Ureter (tissue), 1 donor: ENCODE measurements at places on chromosomes 2 and 18.

DNA sequence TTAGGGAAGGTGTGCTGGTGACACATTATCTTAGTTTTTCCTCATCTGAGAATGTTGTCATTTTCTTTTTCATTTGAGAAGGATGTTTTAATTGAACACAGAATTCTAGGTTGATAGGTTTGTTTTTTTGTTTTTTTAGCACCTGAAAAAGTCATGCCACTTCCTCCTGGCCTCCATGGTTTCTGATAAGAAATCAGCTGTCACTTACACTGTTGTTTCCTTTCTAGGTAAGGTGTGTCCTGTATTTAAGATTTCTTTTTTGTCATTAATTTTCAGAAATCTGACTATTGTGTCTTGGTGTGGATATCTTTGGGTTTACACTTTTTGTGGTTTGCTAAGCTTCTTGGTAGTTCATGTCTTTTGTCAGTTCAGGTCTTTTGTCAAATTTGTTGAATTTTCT is 99.3 kb downstream of the ROCK1 start:
- DNase-seq: no peak

DNA sequence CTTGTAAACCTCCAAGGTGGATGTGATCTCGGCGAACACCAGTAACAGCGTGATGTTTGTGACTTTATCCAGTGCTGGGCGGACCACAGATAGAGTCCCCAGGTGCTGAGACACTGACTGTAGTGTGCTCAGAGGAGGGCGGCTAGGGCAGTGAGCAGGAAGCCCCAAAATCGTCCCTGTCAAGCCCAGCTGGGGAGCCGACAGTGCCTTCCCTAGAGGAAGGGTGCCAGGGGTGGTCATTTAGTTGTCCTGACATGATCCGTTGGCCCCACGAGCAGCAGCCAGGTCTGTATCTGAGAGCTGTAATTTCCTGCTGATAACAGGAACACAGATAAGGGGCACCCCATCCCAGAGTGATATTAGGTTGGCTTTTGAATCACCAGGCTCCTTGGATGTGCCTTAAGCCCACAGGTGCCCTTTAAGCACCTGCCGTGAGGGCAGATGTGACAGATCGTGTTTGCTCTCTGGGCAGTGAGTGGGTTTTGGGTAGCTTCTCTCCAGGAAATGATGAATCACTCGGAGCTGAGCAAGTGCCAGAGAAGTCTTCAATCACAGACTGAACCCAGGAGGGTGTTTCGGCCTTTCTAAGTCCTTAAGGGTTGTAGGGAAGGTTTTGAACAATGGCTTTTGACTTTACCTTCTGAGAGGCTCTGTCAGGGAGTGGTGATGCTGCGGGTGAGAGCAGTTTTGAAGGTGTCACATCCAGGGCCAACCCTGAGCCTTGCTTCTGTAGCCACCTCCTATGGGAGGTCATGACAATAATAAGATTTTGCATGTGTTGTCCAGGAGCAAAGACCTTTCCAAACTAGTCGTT is 7.7 kb downstream of the LPIN1 start:
- no peak for DNase-seq

GRCh38 chr2:25814681-25815080 is 63.6 kb downstream of the ASXL2 start:
- no peak for DNase-seq

DNA sequence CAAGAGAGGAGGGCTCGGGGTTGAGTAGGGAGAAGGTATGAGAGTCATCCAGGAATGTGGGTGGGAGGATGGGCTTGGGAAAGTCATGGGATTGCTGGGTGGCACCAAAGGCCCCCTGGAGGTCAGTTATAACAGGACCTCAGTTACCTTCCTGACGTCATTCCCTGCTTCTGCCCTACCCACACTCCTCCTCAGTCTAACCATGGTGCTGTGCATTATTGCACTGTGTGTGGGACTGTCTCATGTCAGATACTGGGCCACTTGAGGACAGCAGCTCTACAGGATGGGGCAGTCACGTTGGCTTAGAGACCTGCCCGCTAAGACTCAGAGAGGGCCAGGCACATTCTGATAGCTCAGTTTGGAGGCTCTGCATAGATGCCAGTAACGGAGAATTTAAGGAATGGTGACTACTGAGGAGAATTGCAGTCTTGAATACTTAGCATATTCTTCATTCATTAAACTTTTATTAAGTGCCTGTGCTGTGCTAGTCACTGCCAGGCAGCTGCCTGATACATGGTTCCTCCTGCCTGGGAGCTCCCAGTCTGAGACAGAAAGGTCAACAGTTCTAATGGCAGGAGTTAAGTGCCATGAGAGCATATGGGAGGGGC is 90.5 kb downstream of the LAMA3 start:
- DNase-seq: no peak

DNA sequence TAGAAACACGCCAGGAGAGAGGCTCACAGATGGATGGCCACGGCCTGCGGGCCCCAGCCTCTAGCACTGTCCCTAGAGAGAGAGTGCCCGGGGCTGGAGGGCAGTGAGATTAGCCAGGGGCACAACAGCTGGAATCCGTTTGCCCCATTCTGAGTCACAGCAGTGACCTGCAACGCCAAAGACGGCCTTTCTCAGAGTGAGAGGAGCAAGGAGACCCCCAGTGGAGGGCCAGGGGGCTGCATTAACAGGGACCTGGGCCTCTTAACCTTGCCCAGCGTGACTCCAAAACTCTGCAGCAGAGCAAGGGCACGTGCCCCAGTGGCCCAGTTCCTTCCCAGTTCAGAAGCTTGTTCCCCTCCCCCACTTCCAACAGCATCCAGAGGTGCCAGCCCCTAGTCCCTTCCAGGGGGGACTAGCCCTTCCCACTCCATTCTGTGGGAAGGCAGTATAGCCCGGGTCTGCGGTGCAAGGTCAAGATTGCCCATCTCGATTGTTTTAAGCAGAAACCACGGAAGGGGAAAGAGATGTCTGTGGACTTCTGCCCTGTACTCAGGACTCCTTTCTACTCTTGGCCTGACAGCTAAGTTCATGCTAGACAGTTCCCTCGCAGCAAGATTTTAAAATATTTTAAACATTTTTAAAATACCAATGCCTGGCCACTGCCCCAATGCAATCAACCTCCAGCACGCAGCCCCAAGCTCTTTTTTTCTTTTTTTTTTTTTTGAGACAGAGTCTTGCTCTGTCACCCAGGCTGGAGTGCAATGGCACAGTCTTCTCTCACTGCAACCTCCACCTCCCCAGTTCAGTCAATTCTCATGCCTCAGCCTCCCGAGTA is 50.9 kb upstream of the BIN1 start:
- peak; percentile 38 for DNase-seq

GRCh38 chr2:179181002-179181401 is 83.6 kb downstream of the SESTD1 start:
- no peak for DNase-seq

DNA sequence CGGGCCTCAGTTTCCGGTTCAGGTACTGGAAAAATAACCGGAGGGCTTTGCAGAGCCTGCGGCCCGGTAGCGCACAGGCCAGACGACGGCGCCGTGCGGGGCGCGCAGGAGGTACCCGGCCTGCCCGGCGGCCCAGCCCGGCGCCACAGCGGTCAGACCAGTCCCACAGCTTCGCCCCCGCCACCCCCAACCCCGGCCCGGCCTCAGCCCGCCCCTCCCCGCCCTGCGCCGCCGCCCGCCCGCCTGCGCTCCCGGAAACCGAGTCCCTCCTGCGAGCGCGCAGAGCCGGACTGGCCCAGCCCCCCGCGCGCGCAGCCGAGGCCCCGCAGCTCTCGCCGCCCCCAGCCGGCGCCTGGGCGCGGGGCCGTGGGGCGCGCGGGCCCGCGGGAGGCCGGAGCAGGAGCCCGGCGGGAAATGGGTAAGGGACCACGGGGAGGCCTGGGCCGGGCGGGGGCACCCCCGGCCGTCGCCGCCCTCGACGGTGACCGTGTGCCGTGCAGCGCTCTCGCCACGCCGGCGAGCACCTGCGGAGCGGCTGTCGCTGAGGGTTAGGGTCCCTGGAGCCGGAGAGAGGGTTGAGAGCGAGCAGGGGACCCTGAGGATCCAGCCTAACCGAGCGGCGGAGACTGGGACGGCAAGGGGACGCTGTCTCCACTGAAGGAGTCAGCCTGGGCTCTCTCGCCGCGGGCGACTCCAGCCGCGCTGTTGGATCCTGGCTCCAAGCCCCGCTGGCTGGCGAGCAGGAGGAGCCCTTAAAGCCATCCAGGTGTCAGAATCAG is 16.5 kb upstream of the PSD4 start:
- DNase-seq: peak; percentile 78

- DNase-seq: no peak
Observed at GRCh38 chr2:236452238-236452637, 117.4 kb upstream of the ACKR3 start.

GRCh38 chr2:229124136-229124535 is 147.0 kb downstream of the PID1 start:
- DNase-seq: no peak

DNA sequence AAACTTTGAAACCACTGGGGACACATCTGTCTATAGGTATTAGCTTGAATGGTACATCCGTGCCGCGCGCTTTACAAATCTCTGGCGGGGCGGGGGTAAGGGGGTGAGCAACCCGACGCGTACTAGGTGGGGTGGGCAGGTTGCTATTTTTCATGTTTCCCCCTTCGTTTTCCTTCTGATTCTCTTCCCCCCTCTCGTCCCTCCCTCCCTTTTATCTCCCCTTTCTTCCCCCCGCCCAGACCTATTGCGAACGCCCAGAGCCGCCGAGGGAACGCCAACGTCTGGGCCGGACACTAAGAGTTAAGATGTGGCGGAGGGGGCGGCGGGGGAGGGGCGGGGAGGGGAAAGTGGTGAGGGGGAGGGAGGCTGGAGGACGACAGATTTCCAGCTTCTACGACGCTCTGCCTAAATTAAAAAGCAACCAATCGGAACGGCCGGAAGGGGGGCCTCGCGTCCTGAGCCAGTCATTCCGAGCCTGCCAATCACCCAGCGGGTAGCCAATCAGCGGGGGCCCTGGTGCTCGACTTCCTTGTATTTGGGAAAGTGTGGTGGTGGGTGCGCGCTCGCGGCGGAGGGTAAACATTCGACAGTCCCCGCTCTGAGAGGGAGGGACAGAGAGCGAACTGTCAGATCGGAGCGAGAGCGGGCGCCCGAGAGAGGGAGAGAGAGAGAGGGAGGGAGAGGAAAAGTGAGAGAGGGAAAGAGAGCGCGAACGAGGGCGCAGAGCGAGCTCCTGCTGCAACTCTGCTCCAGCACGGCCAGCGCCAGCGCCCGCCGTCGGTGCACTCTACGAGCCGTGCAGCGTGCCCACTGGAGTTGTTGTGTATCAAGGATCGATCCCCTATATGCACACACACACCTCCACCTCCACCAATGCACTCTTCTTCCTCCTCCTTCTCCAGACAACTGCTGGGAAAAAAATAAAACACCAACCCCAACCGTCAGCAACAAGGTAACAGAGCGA is at the start of gene POU3F3:
POU3F3 (plus strand) TSS at position 582 of the 964 bp plus-strand sequence. CDS start 1,396 bp downstream, outside the sequence.
- DNase-seq: peak; percentile 72

GRCh38 chr2:159155320-159155719 is 131.2 kb downstream of the WDSUB1 start:
- DNase-seq: peak; percentile 65

DNA sequence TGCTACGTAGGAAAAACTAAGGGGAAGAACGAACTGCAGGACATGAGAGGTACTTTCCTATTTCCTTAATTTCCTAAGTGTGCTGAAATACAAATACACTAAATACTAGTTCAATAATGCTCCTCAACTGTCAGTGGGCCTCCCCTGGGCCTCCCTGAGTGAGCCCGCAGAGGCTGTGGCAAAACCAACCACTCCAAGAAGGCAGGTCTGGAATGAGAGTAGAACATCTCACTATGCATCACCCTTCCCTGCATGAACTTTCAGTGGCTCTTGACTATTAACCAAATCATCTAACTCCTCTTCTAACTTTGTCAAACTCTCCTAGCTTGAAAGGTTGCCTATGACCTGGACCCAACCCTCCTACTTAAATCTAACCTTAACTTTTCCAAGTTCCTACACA is 84.6 kb downstream of the THADA start:
- DNase-seq: no peak

DNA sequence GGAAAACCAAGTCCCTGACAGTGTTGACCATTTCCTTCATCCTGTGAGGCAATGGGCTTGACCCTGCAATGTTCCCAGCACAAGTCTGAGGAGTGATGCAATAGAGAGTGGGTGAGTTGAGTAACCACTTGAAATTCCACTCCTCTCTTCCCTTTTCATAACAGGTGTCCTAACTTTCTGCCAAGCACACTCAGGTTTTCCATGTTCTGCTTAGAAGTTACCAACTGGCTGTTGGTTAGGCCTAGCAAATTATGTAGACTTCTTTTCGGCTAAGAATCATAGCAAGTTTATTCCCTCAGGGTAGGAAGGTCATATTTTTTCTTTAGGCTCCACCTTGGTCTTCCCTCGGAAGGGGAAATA is 11.5 kb downstream of the GNLY start:
- DNase-seq: no peak

- DNase-seq: no peak
Observed at GRCh38 chr2:155141418-155141817, 442.9 kb downstream of the KCNJ3 start.

DNA sequence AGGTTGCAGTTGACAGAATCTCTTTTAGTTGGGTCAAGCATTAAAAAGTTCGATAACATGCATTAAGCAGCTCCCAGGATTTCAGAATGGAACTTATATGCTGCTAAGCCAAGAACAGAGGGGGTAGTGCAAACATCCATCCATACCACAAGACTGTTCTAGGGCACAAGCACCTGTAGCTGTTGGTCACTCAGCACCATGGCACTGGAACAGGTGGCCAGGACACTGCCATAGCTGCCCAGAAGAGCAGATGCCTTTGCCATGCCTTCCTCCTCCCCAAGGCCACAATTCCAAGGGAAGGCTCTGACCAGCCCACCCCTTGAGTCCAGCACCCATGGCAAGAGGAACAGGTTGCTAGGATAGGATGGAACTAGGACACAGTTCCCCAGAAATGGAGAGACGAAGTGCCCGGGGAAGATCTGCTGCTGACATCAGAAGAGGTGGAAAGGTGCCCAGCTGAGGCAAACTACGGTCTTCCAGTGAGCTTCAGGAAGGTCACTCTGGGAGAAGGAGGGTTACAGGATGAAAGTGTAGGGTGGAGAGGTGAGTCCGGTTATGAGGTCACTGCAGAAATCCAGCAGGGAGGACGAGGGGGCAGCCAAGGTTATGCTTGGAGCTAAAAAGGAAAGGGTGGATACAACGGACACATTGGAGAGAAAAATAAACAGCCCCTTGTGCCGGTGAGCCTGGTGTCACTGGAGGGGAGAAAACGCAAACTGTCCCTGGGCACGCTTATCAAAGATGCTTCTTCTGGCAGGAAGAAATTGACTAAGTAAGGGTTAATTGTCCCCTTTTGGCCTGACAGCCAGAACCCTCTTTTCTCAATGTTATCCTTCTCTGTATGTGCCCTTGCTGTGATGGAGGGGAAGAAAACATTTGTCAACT is 41.9 kb downstream of the C1QL2 start:
- no peak for DNase-seq

- no peak for DNase-seq
Observed at GRCh38 chr2:196335221-196335634, 163.8 kb upstream of the STK17B start.

DNA sequence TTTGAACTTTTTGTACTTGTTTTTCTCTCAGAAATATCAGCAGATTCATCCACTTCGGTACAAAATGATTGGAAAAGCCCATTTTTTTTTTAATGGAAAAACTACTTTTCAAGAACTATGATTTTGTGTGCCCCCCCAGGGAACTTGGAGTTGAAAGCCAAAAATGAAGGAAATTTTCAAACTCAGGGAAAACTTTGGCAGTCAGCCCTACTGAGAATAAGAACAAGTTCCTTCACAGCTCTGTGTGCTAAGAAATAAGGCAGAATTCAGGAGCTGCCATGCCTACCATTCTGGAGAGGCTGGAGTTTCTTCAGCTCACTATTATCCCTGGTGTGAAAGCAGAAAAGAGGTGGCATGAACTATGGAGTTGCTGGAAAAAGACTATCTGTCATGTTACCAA is 226.0 kb upstream of the SLC35G4 start:
- DNase-seq: no peak

- DNase-seq: no peak
Observed at GRCh38 chr2:71186973-71187372, 39.9 kb downstream of the PAIP2B start.

GRCh38 chr2:148667113-148667836 is 22.7 kb downstream of the EPC2 start:
- DNase-seq: no peak
